NCI-H524 treated with DMSO at 0.1 percent for 48 hours (cell line): ENCODE measurements at places on chromosomes 4 and X.

GRCh38 chrX:16869393-16870094 is 618 bp downstream of the RBBP7 start:
- DNase-seq = no peak

- no peak for DNase-seq
These were observed 18.6 kb upstream of the UGT2B17 start for GRCh38 chr4:68594678-68595077.

DNA sequence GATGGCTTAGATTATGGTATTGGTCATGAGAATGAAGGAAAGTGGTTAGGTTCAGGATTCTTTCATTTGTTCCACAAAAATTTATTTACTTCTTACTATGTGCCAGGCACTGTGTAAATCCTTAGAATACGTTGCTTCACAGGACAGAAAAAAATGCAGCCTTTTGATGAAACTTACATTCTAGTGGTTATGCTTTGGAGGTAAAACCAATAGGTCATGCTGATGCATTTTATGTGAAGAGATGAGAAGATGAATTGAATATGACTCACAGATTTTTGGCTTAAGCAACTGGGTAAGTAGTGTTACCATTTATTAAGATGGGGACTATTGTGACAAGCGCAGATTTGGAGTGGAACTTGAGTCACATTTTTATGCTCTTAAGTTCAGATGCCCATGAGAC is 165.3 kb downstream of the GLRA2 start:
- no peak for DNase-seq

GRCh38 chr4:2650276-2650675 is 105.9 kb downstream of the TNIP2 start:
- no peak for DNase-seq

- DNase-seq = no peak
These were observed 31.9 kb downstream of the KDM5C start for GRCh38 chrX:53193093-53193492.

DNA sequence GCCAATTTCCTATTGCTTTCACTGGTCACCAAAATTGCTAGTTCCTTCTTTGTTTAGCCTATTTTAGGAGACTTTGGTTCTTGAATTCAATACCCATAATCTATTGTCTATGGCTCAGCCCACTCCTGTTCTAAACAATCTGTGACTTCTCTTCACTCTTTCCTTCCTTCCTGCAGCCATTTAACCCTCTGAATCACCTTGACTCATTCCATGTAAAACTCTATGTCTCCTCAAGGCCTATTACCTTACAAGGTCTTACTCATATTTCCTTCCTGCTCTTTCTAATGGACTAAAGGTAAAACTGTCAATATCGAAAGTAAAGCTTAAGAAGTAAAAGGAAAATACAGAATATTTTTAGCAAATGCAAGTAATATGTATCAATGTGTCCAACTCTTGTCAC is 301.6 kb downstream of the ARHGAP24 start:
- DNase-seq = no peak

DNA sequence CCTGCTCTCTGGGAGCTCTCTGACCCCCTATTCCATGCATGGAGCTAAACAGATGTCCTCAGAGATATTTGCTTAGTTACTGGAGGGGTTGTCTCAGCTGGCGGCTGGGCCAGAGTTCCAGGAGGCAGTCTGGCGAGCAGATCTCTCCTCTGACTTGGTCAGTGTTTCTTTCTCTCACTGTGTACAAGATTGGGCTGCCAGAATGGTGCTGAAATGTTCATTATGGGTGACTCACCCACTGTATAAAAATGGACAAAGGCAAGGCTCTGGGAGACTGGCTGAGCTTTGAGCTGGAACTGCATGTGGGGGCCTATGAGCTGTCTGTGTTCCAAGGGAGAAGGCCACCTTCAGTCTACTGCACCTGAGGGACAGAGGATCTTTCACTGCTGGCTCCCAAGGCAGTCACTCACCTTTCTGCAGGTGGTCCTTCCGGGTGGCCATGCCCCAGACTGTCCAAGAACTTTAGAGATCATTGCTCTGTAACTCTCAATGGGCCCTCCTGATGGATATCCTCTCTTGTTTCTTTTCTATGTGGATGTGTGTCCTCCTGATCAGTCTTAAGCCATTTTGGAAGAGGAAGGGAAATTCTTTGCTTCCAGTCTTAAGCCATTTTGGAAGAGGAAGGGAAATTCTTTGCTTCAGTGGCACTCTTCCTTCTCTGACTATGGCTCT is 88.2 kb downstream of the CFAP299 start:
- no peak for DNase-seq

- DNase-seq = no peak
These were observed 460.9 kb downstream of the GABRG1 start for GRCh38 chr4:45663003-45663402.

- no peak for DNase-seq
These were observed 17.0 kb upstream of the MAPK10 start for GRCh38 chr4:86376850-86377249.

DNA sequence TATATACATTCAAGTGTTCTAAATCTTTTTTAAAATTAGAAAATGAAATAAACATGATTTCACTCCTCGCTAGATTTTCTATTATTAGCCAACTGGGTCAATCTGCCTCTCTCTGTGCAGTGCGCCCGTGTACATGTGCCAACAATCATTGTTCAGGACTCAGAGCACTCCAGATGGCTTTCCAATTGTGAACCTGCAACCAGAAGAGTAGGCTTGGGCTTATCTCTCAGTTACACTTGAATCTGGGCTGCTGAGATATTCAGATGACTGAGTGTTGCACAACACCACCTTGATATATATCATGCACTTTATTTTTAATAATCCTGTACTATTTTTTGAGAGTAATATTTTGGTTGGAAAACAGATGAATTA is 184.0 kb upstream of the FSTL5 start:
- no peak for DNase-seq

DNA sequence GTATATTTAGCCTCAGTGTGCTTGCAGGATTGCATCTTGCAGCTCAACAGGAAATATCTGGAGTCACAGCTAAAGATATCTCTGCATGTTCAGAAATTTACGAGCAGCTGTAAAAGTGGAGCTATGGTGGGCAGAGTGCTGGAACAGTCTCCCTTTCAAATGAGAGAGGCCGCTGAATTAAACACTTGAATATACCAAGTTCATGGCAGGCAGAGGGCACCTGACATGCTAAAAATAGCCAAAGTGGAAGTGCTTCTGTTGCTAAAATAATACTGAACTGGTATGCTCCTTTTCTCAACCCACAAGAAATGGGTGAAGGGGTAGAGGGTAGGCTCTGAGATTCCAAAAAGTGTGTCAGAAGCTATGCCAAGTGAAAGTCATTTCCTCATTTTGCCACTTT is 98.1 kb downstream of the MGST2 start:
- no peak for DNase-seq

DNA sequence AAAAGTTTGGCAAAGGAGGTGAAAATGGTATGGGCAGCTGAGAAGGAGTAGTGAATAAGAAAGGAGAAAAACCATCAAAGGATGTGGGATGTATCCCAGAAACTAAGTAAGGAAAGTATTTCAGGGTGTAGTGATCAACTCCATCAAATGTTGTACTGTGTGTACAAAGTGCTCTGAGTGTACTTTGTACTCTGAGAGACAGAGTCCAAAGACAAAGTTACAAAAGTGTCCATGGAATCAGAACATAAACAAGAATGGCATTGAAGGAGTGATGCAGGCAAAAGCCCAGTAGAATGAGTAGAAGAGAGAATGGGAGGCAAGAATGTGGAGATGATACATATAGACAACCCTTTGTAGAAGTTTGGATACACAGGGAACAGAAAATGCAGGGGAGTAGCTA is 12.3 kb upstream of the PGRMC1 start:
- DNase-seq = no peak

DNA sequence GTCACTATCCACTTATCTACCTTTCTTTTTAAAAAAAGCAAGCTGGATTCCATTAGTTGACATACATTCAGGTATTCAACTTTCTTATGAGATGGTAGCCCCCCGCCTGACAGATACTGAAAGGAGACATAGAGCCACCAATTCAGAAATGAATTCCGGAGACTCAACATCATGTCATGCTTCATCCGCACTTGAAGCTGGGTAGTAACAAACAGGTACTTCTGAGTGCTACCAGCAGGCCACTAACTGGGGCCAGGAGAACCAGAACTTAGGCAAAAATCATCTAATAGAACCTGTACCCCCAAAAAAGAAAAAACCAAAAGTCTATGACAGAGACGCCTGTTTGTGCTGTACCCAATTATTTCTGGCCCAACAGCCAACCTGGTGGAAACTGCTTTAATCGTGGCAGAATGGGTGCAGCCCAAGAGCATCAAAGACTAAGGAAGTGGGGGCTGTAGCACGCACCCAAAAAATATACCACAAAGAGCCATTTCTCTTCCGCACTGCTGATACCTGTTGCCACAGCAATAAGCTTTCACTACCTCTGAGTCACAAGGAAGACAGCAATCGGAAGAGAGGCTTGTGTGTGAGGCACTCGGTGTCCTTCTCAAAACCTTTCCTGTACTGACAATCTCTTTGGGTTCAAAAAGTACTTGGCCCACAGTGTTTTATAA is 84.8 kb downstream of the AFAP1 start:
- no peak for DNase-seq

DNA sequence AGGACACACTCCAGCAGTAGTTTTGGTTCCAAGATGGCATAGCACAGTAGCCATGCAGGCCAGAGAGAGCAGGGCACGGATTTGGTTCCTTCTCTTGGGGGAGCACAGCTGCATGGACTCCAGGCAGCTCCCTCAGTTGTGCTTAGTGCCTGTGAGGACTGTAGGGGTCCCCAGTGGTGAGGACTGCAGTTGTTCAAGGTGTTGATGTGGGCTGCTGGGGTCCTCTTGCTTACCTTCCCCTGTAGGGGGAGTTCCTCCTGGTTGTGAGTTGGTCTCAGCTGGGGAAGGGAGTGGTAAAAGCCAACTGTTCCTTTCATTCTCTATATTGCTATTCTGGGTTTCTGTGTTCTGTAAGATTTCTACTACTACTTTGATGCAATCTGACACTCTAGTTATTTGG is 606.5 kb downstream of the MAGEB5 start:
- no peak for DNase-seq

DNA sequence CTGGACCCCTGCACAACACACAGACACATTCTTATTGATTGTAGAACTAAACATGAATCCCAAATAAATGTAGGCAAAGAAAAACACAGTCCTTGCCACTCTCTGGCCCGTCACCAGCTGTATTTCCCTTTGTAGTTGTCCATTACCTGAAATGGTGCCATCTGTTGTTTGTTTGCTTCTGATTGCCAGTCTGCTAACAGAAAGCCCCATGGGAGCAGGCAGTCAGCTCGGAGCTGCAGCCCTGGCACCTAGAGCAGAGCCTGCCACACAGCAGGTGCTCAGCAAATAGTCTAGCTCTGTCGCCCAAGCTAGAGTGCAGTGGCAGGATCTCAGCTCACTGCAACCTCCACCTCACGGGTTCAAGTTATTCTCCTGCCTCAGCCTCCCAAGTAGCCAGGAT is 28.9 kb downstream of the CPLX1 start:
- DNase-seq = peak; percentile 61

- no peak for DNase-seq
These were observed 177.1 kb upstream of the LCORL start for GRCh38 chr4:18198653-18199052.

- DNase-seq = no peak
These were observed 1143.9 kb downstream of the PDHA2 start for GRCh38 chr4:96983830-96984229.
